ENCODE measurements at places on chromosomes 12 and 14.
A peak's percentile ranks its signal among the peaks of the same experiment; 100 is the strongest.

DNA sequence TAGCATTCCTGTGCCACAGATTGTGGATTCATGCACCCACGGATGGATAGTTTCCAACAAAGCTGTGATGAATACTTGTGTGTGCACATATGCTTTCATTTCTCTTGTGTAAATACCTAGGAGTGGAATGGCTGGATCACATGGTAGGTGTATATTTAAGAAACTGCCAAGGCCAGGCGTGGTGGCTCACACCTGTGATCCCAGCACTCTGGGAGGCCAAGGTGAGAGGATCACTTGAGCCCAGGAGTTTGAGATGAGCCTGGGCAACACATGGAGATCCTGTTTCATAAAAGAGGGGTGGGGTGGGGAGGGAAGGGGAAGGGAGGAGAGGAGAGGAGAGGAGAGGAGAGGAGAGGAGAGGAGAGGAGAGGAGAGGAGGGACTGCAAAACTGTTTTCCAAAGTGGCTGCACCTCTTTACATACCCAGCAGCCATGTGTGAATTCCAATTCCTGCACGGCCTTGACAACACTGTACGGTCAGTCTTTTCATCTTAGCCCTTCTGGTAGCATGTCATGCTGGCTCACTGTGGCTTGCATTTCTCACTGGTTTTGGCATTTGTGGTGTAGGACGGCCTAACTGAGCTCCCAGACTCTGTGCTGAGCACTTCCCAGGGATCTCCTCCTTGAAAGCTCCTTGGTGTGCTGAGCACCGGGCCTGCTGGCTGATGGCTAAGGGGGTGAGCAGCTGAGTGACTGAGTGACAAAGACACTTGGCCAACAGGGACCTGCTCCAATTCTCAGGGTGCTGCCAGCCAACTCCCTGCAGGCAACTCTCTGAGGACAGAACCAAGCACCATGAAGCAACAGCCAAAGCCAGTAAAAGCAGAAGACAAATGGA, 27.9 kb downstream of the SYNE3 start:
- no peak for DNase-seq

DNA sequence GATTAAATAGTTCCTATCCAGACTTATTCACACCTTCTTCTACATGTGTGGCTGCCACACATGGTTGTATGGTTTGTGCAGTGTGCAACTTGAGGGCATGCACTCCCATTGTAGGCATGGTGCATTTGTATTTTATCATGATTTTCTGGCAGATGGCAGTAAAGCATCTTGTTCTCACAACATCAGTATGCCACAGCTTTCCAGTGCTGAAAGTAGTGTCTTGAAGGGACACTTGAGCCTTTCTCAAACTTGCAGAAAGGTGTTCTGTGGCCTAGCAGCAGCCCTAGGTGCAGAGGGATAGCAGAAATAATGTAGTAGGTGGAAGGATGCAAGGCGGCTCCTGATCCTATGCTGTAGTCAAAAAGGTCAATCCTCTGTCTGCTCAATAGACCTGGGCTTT, 72.9 kb downstream of the LMNTD1 start:
- DNase-seq = no peak

GRCh38 chr12:9066755-9067423, 48.8 kb downstream of the A2M start:
- no peak for DNase-seq

DNA sequence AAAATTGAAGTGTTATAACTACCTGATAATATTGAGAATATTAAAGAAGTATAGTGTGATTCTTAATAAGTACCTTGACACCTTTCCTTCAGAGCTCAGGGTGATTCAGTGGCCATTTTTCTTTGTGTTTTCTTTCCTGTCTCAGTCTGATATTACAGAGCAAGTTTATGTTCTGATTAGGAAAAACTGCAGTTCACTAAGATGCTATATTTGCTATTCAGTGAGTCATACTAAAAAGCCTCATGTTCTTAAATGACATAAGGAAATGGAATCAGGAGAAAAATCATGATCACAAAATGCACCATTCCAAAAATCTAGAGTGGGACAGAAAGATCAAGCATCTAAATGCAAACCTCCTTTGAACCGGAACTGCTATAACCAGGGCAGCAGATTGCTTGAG, 390.6 kb upstream of the ATP2B1 start:
- no peak for DNase-seq

- DNase-seq = no peak
These were observed 835 bp downstream of the MYL6 start for GRCh38 chr12:56158926-56159461.

DNA sequence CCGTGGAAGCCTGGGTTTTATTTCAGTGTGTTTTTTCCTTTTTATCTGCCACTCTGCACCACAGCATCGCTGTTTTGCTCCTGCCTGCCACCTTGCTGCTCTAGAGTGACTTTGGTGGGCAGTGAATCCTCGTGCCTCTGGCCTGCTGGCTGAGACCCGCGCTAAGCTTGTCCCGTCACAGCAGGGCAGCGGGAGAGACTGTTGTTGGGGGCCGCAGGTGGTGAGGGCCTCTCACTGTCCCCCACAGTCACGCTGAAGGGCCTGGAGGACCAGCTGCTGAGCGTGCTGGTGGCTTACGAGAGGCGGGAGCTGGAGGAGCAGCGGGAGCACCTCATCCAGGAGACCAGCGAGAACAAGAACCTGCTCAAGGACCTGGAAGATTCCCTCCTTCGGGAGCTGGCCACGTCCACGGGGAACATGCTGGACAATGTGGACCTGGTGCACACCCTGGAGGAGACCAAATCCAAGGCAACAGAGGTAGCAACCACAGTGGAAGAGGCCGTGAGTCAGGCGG, 55.2 kb downstream of the CCDC92 start:
- DNase-seq = no peak

DNA sequence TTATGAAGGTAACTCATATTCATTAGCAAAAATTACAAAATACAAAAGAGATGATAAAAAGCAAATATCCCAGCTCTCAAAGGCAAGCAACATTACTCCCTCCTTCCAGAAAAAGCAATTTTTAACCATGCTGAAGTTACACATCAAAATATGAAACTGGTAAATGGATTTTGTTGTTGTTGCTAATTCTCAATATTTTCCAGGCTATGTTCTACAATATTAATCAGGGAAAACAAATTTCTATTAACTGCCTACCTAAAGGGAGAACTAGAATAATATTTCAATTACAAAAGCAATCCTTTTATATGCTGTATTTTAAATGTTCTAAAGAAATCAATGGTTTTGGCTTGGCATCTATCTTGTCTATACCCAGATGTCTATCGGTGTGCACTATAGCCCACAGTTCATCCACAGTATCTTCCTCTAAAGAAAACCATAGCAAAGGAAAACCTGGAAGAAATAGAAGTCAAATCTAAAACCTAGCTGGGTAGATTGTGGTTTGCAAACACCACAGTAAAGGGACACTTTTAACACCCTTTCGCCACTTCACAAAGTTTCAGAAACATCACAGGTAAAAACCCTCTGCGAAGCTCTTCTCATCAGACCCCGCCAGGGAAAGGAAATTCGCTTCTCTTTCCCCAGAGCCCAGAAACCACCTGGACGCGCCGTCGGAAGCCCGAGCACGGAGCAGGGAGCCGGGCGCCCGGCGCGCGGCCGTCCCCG, 32.0 kb downstream of the TC2N start:
- no peak for DNase-seq

GRCh38 chr12:53965281-53966084, 7.4 kb upstream of the HOXC11 start:
- no peak for DNase-seq

GRCh38 chr14:87748558-87748957, 244.4 kb downstream of the GALC start:
- DNase-seq = no peak

DNA sequence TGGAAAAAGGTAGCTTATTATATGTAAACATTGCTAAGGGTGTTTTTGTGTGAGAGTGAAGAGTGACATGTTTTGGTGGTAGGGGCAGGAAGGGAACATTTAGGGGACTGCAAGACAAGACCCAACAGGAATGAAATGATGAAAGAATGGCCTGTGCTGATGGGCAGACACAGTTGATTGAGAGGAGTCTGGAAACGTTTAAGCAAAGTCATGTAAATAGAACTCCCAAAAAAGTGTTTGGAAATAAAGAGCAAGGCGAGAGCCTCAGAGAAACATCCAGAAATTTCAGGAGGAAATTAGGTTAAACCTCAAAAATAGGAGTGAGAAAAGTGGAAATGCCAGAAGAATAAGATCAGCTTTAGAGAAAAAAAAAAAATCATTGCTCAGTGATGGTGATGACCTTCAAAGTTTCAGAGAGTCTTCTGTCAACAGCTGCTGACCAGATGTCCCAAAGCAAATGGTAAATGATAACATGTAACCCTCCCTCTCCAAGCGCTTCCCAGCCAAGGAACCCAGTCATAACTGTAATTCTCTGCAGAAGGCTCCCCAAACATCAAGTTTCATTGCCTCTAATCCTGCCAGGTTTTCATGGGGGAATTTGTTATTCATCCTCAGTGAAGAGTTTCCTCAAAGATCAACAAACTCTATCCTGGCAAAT, 223.2 kb upstream of the FAR2 start:
- DNase-seq = no peak

DNA sequence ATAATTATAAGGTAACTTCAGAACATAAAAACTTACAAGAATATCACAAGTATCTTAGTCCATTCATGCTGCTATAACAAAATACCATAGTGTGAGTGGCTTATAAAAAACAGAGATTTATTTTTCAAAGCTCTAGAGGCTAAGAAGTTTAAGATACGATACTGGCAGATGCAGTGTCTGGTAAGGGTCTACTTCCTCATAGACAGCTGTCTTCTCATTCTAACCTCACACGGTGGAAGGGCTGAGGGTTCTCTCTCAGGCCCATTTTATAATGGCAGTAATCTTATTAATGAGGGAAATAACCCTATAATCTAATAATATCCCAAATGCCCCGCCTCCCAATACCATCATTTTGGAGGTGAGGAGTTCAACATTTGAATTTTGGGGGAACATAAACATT, 23.7 kb upstream of the OSBPL8 start:
- no peak for DNase-seq

- no peak for DNase-seq
These were observed 46.7 kb downstream of the TNFAIP2 start for GRCh38 chr14:103169954-103170353.

DNA sequence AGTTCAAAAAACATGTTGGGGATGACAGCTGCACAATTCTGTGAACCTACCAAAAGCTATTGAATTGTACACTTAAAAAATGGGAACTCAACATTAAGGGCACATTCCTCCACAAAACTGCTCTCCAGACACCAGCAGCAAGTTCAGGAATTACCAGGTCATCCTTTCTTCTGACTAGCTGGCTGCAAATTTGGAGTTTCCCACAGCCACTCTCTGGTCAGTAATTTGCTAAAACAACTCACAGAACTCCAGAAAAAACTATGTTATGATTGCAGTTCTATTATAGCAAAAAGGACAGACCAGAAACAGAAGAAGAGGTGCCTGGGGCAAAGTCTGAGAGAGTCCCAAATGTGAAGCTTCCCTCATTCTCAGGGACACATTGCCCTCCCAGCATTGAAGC, 20.1 kb upstream of the PLEKHD1 start:
- no peak for DNase-seq

DNA sequence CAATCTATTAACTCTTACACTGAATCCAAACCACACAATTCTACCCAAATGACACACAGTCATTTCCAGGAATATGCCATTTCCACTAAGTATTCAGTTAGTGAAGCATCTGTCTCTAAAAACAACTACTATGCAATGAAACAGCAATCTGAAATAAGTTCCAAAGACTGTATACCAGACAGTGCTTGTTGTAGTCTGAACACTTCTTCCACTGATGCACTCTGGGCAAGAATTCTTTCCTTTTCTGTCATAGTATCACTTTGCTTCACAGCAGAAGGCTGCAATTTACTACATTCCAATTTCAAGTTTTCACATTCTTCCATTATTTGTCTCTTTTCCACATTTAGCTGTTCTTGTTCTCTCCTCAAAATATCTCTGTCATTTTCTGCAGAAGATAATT, 25.8 kb downstream of the TRIP11 start:
- no peak for DNase-seq

DNA sequence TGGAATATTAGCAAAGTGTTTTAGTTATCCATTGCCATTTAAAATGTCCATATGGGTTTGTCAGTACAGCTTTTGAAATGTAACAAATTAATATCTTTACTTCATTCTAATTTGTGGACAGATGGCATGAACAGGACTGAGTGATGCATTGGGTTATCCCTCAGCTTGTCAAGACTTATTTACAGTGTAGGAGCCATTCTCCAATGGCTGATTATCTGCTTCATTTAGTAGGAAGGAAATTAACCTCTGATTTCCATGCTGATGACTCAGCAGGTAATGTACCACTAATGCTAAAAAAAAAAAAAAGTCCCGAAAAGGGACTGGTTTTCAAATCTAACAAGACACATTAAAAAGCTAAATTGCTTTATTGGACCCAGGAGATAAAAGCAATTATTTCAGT, 1149.0 kb upstream of the USP15 start:
- DNase-seq = no peak

DNA sequence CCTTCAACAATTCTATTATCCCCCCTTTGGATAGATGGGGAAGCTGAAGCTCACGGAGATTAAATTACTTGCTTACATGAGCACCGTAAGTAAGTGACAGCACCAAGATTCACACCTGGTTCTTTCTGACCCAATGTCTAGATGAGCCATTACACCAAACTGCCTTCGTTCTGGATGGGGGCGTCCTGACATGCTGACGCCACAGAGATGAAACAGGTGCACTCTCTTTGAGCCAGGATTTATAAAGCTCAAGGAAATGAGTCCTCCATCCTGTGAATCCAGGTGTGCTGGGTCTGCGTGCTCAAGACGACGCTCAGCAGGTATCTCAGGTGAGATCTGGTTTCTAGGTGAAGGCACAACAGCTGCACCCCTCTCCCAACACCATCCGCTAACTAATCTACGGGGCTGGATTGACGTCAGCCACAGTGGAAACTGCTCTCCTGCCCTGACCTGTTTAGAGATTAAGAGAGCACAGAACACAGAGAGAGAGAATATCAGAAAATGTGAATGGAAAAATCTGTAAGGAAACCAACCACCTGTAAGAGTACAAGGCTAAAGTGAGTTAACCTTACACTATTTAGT, 61.6 kb downstream of the KSR2 start:
- peak; percentile 14 for DNase-seq
